ENCODE measurements at places on chromosomes 4 and X. TPM values are rescaled to one million over a fixed set of nuclear protein-coding genes. Genes with fewer than 3 reads are reported as not detected.

Gene NIPAL1
- 1.9 TPM for total RNA-seq

Gene CFP
- 3.4 TPM for total RNA-seq

Gene KCND1
- total RNA-seq, result 2.5 TPM

Gene PLP2
- total RNA-seq, result 222 TPM

Gene FAM47E
- total RNA-seq, result not detected

Gene FIP1L1
- total RNA-seq, result 65.0 TPM

Gene TMEM154
- 20.8 TPM for total RNA-seq

Gene FAT1
- total RNA-seq, result not detected

Gene UBA1
- total RNA-seq, result 278 TPM

Gene NUDT11
- total RNA-seq, result 2.8 TPM

Gene PASD1
- total RNA-seq, result not detected

Gene PAGE2
- not detected for total RNA-seq

Gene NSUN7
- total RNA-seq, result 0.10 TPM

Gene SMIM43
- not detected for total RNA-seq

Gene SOX3
- total RNA-seq, result not detected

Gene HMX1
- total RNA-seq, result not detected

DNA sequence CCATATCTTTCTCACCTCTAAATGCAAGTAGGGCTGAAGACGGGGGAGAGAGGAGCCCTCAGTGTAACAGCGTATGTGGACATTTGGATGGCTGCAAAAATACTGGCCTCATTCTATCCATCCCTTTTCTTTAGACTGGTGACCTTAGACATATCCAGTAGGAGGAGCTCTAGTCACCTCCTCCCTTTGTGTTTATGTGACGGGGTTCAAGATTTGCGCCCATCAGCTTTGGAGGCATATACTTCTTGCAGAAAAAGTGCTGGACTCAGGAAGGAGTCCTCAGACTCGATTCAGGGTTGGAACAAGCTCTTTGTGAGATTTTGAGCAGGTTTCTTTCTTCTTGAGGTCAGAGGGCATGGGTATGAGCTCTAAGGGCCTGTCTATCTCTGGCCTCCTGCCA, 86.2 kb downstream of the MAMLD1 start:
- DNase-seq, result no peak

- no peak for DNase-seq
Measured at GRCh38 chrX:66328950-66329596, 165.0 kb downstream of the HEPH start.

GRCh38 chrX:13304052-13304451, 15.8 kb downstream of the ATXN3L start:
- DNase-seq, result no peak

- DNase-seq, result no peak
Measured at GRCh38 chr4:152522245-152522644, 13.6 kb downstream of the FBXW7 start.

DNA sequence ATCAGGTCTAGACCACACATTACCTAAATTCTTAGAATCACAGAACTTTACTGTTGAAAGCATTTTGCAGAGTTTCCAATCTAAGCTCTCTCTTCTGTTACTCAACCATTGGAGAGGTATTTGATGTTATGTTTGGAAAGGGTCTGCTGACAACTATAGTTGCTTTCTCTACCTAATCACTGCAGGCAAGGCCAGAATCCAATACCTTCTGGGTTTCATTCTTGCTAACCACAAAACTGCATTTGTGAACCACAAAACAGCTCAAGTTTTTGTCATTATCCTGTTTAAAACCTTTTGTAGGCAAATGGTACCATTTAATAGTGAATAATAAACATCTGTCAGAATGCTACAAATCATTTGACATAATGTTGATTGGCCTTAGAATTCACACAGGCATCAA, 380.1 kb downstream of the GASK1B start:
- DNase-seq, result no peak

- no peak for DNase-seq
Measured at GRCh38 chr4:84615355-84615754, 32.4 kb downstream of the CDS1 start.

GRCh38 chrX:115367951-115368350, 78.4 kb downstream of the LUZP4 start:
- DNase-seq, result no peak

DNA sequence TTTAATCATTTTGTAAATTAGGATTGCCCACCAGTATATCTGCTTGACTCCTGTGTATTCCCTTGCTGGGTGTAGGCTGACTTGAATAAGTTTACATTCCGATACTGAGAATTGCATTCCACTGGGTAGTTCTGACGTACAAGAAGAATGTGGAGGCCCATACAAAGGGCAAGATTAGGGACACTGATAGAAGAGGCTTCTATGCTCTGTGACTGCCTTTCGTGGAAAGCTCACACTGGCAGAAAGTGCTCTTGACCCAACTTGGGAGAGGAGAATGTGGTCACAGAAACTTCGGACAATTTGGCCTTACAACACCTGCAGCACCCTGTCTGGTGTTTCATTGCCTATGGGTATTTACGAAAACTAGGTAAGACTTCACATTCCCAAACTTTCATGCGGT, 126.3 kb downstream of the RAPGEF2 start:
- no peak for DNase-seq

- peak; percentile 18 for DNase-seq
Measured at GRCh38 chrX:129842510-129843208, 1.0 kb downstream of the ZDHHC9 start.

DNA sequence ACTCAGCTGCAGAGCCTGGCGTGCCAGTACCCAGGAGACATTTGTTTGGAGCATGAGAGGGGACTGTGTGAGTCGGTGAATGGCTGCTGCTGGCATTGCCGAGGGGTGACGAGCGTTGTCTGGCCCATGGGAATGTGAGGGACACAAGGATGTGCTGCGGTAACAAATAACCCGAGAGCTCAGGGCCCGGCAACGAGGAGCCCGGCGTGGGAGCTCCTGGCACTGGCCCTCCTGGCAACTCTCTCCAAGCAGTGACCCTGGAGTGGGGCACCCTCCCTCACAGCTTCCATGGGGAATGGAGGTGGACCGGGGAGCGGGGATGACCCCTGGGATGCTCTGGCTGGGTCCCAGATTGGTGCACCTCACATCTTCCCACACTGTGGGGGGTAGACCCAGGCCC, 44.0 kb upstream of the SORCS2 start:
- DNase-seq, result no peak

DNA sequence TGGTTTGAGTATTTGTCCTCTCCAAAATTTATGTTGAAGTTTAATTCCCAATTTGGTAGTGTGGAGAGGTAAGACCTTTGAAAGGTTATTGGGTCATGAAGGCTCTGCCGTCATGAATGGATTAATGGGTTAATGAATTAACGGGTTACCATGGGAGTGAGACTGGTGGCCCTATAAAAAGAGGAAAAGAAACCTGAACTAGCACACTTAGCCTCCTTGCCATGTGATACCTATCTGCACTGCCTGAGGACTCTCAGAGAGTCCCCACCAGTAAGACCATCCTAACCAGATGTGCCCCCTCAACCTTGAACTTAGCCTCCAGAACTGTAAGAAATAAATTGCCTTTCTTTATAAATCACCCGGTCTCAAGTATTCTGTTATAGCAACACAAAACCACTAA, 39.3 kb downstream of the PAGE1 start:
- no peak for DNase-seq

Measured in activated CD4-positive, alpha-beta memory T cell treated with anti-CD3 and anti-CD28 coated beads for 36 hours (primary cell).